ENCODE measurements at places on chromosomes 4 and X. TPM values are rescaled to one million over a fixed set of nuclear protein-coding genes. Genes with fewer than 3 reads are reported as not detected.

The CFAP47 gene
- total RNA-seq: not detected

The UBQLN2 gene
- 4.0 TPM for total RNA-seq

The CPZ gene
- not detected for total RNA-seq

The COX18 gene
- total RNA-seq: 32.5 TPM

The MSX1 gene
- 2.7 TPM for total RNA-seq

The GPRASP3 gene
- total RNA-seq: 11.4 TPM

The PRKG2 gene
- not detected for total RNA-seq

The AFF2 gene
- total RNA-seq: 0.26 TPM

The TMPRSS11A gene
- total RNA-seq: not detected

The TXLNG gene
- total RNA-seq: 6.6 TPM

The CDS1 gene
- total RNA-seq: under 0.01 TPM

The SPARCL1 gene
- 0.88 TPM for total RNA-seq

The SPACA5 gene
- total RNA-seq: not detected

The P2RY10 gene
- not detected for total RNA-seq

The IBSP gene
- not detected for total RNA-seq

The SLC25A43 gene
- total RNA-seq: 17.7 TPM

The ZNF157 gene
- not detected for total RNA-seq

The NDUFB11 gene
- 46.0 TPM for total RNA-seq

The ERVMER34-1 gene
- total RNA-seq: not detected

The TBC1D19 gene
- 11.7 TPM for total RNA-seq

The SLC25A4 gene
- 8.8 TPM for total RNA-seq

The LONRF3 gene
- 22.4 TPM for total RNA-seq

The FANCB gene
- 5.1 TPM for total RNA-seq

The MGAT4D gene
- not detected for total RNA-seq

The PHKA1 gene
- total RNA-seq: 9.6 TPM

The MUC7 gene
- not detected for total RNA-seq

The SSX3 gene
- not detected for total RNA-seq

The FREM3 gene
- total RNA-seq: 0.18 TPM

The DACH2 gene
- not detected for total RNA-seq

The FOXR2 gene
- total RNA-seq: not detected

The TCEAL5 gene
- not detected for total RNA-seq

The HSD17B13 gene
- not detected for total RNA-seq

The GAGE12E gene
- not detected for total RNA-seq

The GABRE gene
- 3.7 TPM for total RNA-seq

The USP26 gene
- total RNA-seq: not detected

The TBC1D9 gene
- 75.9 TPM for total RNA-seq

The JCHAIN gene
- not detected for total RNA-seq

The CCNI gene
- total RNA-seq: 108 TPM

The NWD2 gene
- not detected for total RNA-seq

The PCDH7 gene
- 19.7 TPM for total RNA-seq

The ZFP92 gene
- total RNA-seq: 1.6 TPM

The TAF9B gene
- 20.2 TPM for total RNA-seq
